ENCODE measurements at places on chromosomes 3 and 15. TPM values are rescaled to one million over a fixed set of nuclear protein-coding genes. Genes with fewer than 3 reads are reported as not detected.

DNA sequence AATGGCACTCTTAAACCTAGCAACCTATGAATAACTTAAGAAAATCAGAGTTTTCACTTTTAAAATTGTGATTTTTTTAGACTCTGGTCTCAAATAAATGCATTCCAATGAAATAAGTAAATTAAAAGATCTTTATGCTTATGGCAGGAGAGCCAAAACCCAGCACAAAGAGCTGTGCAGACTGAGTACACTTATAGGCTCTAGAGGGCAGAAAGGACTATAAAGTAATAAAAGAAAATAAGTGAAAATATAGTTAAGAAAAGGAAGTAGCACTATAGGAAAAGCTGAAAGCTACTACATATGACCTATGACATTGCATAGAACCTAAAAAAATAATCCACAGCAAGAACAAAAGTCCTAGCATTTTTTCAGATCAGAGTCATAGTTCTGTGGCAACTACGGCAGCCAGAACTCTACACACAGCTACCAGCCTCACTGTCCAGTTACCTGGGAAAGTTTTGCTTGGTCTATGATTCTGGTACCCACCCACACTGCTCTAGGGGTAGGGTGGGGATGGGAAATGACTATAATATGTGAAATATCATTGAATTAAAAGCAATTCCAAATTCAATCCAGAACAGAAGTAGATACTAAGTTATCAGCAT, 30.5 kb downstream of the CLASP2 start:
- DNase-seq, result no peak

TMIE gene
- 0.68 TPM for total RNA-seq

- DNase-seq, result no peak
Observed at GRCh38 chr3:166759736-166760513, 620.2 kb downstream of the ZBBX start.

DNA sequence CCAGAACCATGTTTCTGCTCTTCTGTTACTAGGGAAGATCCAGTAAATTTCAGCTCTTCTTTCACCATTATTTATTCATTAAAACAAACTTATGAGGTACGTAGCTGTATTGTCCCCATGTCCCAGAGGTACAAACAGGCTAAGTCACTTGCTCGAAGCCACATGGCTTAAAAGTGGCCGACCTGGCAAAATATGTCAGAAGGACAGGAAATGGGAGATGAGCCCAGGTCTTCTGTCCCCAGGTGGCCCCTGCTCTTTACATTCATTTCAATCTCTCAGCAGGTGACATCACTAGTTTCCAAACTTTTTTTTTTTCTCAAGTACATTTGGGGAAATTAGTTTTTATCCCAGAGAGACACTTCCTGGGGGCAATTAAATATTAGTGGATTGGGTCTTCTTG, 34.1 kb upstream of the LPP start:
- DNase-seq, result no peak

ITIH1 gene
- total RNA-seq, result not detected

GABRG3 gene
- 3.1 TPM for total RNA-seq

DNA sequence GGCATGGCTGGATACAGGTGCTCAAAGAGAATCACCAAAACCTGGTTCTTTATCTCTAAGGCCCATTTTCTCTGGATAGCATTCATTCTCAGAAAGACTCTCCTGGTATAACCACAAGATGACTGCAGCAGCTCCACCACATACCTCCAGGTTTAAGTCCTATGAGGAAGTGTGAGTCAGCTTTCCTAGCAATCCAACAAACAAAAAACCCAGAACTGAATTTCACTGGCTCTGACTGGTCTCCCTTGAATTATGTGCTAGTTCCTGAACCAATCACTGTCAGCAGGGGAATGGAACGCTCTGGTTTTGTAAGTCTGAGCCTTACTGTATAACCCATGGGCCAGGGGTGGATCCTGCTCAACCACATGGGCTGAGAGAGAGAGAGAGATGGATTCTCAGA, 27.2 kb downstream of the MRPL46 start:
- DNase-seq, result no peak

- no peak for DNase-seq
Observed at GRCh38 chr3:30354972-30355371, 251.4 kb upstream of the TGFBR2 start.

TPRG1 gene
- 2.4 TPM for total RNA-seq

Measured in mesothelial cell of epicardium (in vitro differentiated cells).